ENCODE measurements at places on chromosomes 4 and X.
A peak's percentile ranks its signal among the peaks of the same experiment; 100 is the strongest.

DNA sequence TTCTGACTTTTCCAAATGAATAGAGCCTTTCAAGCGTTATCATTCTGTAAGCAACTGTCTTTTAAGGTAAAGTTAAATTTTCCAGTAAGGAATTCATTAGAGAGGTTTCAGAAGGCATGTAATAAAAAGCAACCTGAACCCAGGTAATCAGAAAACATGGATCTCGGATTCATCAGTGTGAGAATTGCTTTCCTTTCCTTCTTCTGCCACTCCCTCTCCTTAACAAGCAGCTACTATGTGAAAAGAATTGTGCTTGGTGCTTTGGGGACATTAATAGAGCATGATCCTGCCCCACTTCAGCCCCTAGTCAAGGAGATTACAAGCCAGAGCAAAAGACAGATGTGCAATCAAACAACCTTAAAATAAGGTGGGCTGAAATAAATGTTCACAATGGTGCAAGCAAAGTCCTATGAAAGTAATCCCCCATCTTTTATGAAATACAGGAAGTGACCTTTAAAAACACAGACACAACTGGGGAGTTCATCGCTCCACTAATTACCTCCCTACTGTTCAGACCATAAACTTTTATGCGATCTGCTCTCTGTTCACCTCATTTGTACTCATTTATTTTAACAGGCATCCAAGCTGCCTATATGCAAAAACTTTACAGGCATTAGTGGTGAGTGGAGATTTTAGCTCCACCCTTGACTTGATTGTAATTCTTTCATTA lies 122.9 kb upstream of the RASGEF1B start:
- no peak for DNase-seq

DNA sequence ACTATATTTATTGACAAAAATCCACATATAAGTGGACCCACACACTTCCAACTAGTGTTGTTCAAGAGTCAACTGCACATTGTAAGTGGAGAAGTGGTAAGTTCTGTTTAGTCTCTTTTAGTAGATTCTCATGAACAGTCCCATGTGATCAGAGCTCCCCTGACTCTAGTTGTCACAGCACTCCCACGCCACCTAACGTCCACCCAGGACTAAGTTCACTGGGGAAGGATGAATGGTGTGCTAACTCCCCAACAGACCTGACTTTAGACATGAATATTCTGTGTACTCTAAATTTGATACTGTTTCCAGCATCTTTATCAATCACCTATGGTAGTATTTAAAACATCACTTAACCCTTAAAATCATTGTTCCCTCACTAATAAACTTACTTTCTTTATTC lies 59.8 kb downstream of the PACRGL start:
- no peak for DNase-seq

DNA sequence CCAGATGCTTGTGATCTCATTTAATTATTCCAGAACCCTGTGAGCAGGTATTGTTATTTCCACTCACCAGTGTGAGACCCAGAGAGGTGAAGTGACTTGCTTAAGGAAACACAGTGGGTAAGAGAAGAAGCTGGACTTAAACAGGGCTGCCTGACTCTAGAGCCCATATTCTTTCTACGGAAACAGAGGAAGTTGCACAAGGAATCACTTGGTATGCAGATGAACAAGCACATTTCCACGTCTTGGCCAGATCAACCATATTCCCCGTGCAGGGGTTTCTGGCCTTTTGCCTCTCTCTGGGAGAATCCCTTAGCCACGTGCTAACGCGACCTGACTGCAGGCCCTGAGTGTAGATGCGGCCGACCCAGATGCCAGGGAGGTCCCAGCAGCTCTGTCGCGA lies 195.5 kb upstream of the ATP6AP2 start:
- no peak for DNase-seq

GRCh38 chr4:48603366-48604003 lies 113.4 kb downstream of the ZAR1 start:
- DNase-seq = no peak

- DNase-seq = no peak
Observed at GRCh38 chr4:101393256-101393655, 45.9 kb upstream of the PPP3CA start.

- no peak for DNase-seq
Observed at GRCh38 chr4:161841759-161842158, 322.0 kb downstream of the FSTL5 start.

DNA sequence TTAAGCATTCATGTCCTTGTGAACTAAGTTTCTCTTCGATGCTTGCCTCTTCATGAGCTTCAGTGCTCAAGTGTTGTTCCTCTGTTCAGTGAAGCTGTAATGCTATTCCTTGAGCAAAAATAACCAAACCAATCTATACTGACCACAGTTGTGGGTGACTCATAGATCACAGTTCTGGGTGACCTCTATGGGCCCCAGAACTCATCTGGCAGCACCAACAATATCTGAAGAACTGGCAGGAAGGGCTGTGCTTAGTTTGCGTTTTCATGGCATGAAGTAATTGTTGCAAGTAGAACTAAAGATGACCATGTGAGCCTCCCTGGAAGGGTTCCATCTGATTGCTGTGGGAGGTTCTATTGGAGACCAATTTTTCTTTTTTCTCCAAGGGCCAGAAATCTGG lies 106.2 kb downstream of the CCNG2 start:
- no peak for DNase-seq

DNA sequence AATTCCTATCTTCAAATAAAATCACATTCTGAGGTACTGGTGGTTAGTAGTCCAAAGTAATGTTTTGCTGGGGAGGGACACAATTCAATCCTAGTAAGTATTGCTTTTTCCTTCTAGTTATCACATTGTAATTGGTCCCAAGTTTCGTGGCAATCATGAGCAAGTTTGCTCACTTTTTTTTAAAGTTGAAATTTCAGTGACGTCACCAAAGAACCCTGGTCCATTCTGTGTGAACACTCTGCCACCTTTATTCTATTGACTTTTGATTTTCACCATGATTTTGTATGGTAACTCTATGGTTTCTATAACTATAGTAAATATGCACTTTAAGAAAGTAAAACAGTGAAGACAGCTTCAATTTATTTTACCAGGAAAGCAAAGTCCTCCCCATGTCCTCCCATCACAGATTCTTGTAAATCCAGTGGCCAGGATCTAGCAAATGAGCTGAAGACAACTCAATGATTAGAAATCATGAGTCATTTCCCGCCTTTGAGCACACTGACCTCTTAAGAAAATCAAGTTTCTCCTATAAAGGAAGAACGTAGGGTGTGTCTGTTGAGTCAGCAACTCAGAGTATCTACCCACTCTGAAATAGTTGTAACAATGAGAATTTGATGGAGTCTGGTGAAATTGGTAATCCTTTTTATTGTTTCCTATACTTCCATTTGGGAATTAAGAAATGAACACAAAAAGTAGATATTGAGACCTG lies 1306.6 kb upstream of the PABPC4L start:
- peak; percentile 4 for DNase-seq

- no peak for DNase-seq
Observed at GRCh38 chrX:43551590-43551989, 104.5 kb upstream of the MAOA start.

DNA sequence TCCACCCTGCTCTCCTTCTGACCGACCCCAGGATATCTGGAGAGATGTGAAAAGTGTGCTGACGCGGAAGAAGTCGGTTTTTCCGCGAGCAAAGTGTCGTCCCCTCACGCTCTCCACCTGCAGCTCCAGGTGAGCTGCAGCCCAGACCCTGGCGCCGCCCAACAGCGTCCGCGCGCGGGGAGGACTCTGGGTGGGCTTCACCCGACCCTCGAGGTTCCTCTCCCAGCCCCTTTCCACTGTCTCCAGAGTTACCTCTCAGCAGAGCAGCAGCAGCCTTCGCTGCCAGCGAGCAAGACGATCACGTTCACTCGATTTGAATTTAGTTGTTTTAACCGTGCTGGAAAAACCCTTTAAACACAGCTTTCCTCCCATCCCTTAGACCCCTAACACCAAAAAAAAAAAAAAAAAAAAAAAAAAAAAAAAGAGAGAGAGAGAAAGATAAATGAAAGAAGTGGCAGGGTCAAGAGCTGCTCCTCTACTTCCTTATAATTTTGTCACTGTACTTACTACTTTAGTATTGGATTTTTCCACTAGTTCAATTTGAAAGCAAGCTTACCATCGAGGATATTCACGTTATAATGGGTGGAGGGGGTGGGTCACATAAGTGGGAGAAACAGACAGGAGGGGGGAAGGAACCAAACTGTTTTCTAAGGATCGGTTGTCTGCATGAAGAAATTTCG lies 758 bp upstream of the NR3C2 start:
- DNase-seq = no peak

DNA sequence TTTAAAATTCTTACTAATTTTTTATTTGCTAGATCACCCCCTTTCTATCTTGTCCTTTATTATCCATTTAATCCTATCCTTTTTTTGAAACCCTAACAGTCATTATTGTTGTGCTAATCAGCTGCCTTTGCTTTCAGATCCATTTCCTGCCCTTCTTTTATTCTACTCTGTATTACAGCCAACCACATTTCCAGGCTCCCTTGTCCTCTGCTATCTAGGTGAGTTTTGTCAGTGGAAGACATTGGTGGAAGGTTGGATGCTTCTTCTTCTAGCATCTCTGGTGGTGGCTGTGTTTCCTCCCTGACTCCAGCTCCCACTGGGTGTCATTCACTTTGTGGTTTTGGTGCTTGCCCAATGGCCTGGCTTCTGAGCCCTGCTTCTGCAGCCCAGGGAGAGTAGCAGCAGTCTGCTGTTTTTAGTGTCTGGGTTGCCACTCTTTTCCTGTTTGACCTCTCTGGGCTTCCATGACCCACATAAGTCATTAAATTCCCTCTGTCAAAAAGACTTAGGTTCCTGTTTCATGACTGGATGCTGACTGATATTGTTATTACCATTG lies 225.2 kb upstream of the PGRMC2 start:
- DNase-seq = no peak

DNA sequence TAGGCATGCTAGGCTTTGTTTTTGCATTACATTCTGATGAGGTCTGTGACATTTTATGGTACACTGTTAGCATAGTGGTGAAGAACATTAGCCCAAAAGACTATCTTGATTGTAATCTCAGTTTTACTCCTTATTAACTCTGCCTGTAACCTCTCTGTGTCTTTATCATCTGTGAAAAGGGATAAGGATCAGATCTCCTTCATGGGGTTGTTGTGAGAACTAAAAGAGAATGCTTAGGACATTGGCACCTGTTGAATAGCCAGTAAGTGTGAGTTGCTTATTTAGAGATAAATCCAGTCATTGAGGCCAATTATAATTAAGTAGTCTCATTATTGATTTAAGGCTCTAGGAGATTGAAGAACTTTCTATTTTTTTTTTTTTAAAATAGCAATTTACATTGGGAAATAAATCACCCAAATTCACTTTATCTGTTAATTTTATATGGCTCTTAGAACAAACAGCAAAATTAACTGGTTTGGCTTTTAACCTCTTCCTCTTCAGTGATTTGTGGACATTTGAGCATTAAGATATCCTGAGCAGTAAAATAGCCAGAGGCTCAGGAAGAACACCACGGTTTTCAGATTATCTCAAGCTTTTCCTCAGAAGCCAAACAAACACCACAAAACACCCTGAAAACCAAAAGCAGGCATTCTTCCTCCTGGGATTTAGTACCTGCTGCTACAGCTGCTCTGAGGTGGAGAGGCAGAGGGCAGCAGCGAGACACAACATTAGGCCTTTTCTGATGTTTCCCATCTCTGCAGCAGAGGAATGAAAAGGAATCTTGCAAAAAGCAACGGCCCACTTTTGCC lies 192.9 kb downstream of the ARHGAP10 start:
- no peak for DNase-seq

DNA sequence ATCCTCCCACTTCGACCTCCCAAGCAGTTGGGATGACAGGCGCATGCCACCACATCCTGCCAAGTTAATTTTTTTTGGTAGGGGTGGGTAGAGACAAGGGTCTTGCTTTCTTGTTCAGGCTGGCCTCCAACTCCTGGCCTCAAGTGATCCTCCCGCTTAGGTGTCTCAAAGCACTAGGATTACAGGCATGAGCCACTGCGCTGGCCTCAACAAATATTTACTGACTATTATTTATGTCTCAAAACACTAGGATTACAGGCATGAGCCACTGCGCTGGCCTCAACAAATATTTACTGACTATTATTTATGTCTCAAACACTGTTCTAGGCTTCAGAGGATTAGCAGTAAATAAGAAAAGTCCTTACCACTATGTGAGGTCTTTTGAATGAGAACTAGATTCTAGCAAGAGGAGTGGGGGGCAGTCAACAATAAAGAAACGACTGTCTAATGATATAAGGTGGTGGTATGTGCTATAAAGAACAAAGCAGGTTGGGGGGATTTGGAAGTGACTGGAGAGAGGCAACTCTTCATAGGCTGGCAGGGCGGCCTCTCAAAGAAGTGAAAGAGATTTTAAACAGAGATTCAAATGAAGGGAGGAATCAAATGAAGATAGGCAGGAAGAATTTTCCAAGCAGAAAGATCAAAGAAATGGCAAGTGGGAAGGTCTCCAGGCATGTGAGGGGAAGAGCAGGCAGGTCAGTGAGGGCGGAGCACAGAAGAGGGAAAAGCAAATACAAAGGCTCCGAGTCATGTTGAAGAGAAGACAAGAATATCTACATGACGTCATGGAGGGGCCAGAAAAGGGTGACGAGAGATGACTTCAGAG lies 12.7 kb upstream of the ACSL1 start:
- no peak for DNase-seq

DNA sequence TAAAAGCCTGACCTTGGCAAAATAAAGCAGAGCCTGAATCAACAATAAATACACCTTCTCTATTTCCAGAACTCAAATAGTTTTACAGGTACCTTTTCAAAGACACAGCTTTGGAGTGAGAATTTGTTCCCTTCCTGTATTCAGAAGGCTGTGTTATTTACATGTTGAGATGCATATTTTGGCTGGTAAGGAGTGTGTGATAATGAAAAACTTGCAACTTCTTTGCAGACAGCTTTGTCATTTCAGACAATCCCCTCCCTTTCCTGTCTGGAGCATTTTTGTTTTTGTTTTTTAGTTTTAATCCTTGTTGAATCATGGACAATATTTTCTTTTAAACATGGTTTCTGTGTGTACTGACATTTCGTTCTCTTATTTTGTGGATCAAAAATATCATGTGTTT lies 493.8 kb downstream of the FAT4 start:
- DNase-seq = no peak

DNA sequence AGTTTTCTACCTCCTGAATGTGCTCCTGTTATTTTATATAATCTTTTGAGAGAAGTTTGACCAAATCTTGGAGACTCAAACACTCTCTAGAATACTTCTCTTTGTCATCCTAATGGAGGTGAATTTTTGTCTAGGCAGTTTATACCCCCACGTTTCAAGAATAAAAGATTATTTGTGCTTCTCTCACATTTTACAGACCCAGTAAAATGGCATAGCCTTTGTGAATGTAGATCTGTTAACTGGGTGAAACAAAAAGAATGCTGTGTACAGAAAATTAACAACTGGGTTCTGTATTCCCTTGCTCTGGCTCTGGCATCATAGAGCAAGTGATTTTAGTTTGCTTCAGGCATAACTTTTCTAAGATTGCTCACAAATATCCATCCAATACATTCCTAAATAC lies 26.1 kb downstream of the GASK1B start:
- no peak for DNase-seq

GRCh38 chr4:105112274-105112673 lies 34.4 kb upstream of the TET2 start:
- no peak for DNase-seq

- DNase-seq = no peak
Observed at GRCh38 chrX:101203761-101204351, 15.7 kb upstream of the DRP2 start.

- no peak for DNase-seq
Observed at GRCh38 chr4:41797260-41797659, 48.7 kb upstream of the PHOX2B start.

- DNase-seq = peak; percentile 14
Observed at GRCh38 chrX:31136144-31136611, 64.3 kb upstream of the FTHL17 start.
